IgD-negative memory B cell (primary cell): ENCODE measurements at places on chromosomes 7 and 10. TPM values are rescaled to one million over a fixed set of nuclear protein-coding genes. Genes with fewer than 3 reads are reported as not detected.

The TRUB1 gene
- 14.6 TPM for polyA plus RNA-seq

The SPDYE5 gene
- 0.24 TPM for polyA plus RNA-seq

The SORCS1 gene
- not detected for polyA plus RNA-seq

The TDRD1 gene
- polyA plus RNA-seq = not detected

The RNF32 gene
- 3.9 TPM for polyA plus RNA-seq

The EEPD1 gene
- 1.9 TPM for polyA plus RNA-seq

The TBXAS1 gene
- 16.7 TPM for polyA plus RNA-seq

The PKD1L1 gene
- polyA plus RNA-seq = 0.06 TPM

The AKR1C3 gene
- 1.6 TPM for polyA plus RNA-seq

The EMX2 gene
- not detected for polyA plus RNA-seq

The MTG1 gene
- 51.8 TPM for polyA plus RNA-seq

The TWIST1 gene
- not detected for polyA plus RNA-seq

The OPN1SW gene
- polyA plus RNA-seq = not detected

The CPA4 gene
- not detected for polyA plus RNA-seq

The PSD gene
- 2.8 TPM for polyA plus RNA-seq

The SPACDR gene
- polyA plus RNA-seq = 0.78 TPM

The IQUB gene
- not detected for polyA plus RNA-seq

The C10orf105 gene
- polyA plus RNA-seq = not detected

The RTKN2 gene
- 0.05 TPM for polyA plus RNA-seq

The CALML3 gene
- not detected for polyA plus RNA-seq

The MORN4 gene
- 2.1 TPM for polyA plus RNA-seq

The STEAP1B gene
- 3.4 TPM for polyA plus RNA-seq

The ADAMTS14 gene
- polyA plus RNA-seq = not detected

The KIF20B gene
- 28.8 TPM for polyA plus RNA-seq

The CAPZA2 gene
- 172 TPM for polyA plus RNA-seq

The GRM8 gene
- not detected for polyA plus RNA-seq

The AASS gene
- polyA plus RNA-seq = 0.68 TPM

The NEBL gene
- not detected for polyA plus RNA-seq

The CLDN3 gene
- polyA plus RNA-seq = not detected

The CYP2C9 gene
- polyA plus RNA-seq = not detected

The ATP6V0A4 gene
- not detected for polyA plus RNA-seq

The HABP2 gene
- not detected for polyA plus RNA-seq

The TES gene
- polyA plus RNA-seq = 150 TPM

The CCDC3 gene
- polyA plus RNA-seq = not detected

The LIPM gene
- polyA plus RNA-seq = not detected

The HOXA1 gene
- polyA plus RNA-seq = 0.24 TPM

The SLC39A12 gene
- polyA plus RNA-seq = not detected

The HMX2 gene
- polyA plus RNA-seq = not detected

The SPDYE9 gene
- polyA plus RNA-seq = 0.19 TPM

The GOLGA7B gene
- polyA plus RNA-seq = not detected

The AVPI1 gene
- polyA plus RNA-seq = 3.3 TPM

The NXPH1 gene
- not detected for polyA plus RNA-seq

The OR2A1 gene
- polyA plus RNA-seq = not detected

The AKR1C4 gene
- polyA plus RNA-seq = not detected

The SPDYE2 gene
- 1.2 TPM for polyA plus RNA-seq

The FANK1 gene
- not detected for polyA plus RNA-seq

The TRIM24 gene
- 8.7 TPM for polyA plus RNA-seq

The HBP1 gene
- 46.4 TPM for polyA plus RNA-seq

The GPR141 gene
- polyA plus RNA-seq = not detected

The LMOD2 gene
- polyA plus RNA-seq = not detected

The DPP6 gene
- not detected for polyA plus RNA-seq

The LRGUK gene
- 0.08 TPM for polyA plus RNA-seq

The KMT2E gene
- polyA plus RNA-seq = 239 TPM

The CPA5 gene
- not detected for polyA plus RNA-seq
